Nephron progenitor cell (in vitro differentiated cells): ENCODE measurements at places on chromosomes 2 and 18.

- DNase-seq, result no peak
Observed at GRCh38 chr2:186691231-186691630, 2.6 kb upstream of the FAM171B start.

GRCh38 chr2:239958473-239958765 is 66.7 kb downstream of the NDUFA10 start:
- DNase-seq, result no peak

GRCh38 chr18:6509832-6510231 is 95.1 kb upstream of the L3MBTL4 start:
- DNase-seq, result no peak

- no peak for DNase-seq
Observed at GRCh38 chr2:18987016-18987415, 371.4 kb downstream of the OSR1 start.

GRCh38 chr18:21155443-21155842 is 43.8 kb upstream of the ROCK1 start:
- DNase-seq, result no peak

DNA sequence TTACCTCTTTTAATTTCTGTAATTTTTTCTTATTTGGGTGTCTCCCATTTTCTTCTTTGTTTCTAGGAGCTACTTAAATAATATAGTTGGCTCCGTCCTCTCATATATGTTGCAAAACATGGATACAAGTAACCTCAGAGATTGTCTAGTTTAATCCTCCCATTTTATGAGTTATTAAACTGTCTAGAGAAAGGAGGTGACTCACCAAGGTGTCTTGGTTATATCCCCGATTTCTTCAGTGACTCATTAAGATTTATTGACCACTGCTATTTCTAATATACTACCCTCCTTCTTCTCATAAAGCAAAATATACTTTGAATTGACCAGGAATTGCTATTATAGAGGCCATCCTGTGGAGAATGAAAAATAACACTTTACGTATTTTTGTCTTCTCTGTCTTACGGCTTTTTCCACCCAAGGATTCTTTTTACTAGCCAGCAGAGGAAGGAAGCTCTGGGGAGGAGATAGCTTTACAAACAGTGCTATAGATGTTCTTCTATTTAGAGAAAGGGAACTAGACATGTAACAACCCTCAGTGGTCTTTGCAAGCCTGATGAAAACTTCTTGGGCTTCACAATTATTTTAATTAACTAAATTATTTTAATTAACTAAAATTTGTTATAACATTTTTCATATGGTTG is 300.4 kb upstream of the TNP1 start:
- no peak for DNase-seq

- DNase-seq, result no peak
Observed at GRCh38 chr18:6079406-6079805, 184.1 kb upstream of the TMEM200C start.
